Renal cortical epithelial cell (primary cell): ENCODE measurements at places on chromosomes 6 and 20.

- DNase-seq, result peak; percentile 22
These were observed 9.5 kb upstream of the PABPC1L start for GRCh38 chr20:44900231-44900854.

DNA sequence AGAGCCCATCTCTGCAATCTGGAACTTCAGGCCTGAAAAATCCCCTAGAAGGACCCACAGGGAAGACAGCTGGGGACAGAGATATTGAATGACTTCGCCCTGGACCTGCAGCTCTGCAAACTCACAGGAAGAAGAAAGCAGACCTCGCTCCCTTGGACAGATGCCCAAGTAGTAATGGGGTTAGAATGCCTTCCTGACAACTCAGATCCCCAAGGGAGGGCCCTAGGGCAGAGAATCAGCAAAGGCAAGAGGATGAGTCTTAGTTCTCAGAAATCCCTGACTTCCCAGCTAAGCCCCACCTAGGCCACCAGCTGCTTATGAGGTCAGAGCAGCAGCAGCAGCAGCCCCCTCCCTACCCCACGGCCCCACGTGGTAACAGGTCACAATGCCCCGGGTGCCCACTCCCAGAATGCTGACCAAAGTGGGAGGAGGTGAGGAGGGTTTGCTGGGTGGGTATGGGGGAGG, at the start of gene C20orf141:
C20orf141 (plus strand) TSS at position 401 of the 465 bp plus-strand sequence. CDS start 198 bp downstream, outside the sequence.
- peak; percentile 95 for DNase-seq

- peak; percentile 86 for DNase-seq
These were observed 951.1 kb upstream of the ADGRB3 start for GRCh38 chr6:67683960-67684359.

DNA sequence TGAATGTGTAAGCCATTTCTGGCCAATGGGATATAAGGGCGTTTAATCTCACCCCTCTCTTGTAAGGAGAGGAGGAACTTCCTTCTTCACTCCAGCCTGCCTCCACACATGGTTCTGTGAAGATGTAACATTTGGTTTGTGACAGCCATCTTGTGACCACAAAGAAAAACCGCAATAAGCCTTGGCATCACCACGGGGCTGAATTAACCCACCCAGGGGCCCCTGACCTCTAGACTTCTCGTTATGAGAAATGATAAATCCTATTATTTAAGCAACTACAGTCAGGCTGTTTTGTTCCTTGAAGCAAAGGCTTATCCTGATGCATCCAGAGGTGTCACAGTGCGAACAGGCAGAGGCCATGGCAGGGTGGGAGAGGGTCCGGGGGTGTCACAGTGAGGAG, 139.7 kb downstream of the CDC5L start:
- no peak for DNase-seq

DNA sequence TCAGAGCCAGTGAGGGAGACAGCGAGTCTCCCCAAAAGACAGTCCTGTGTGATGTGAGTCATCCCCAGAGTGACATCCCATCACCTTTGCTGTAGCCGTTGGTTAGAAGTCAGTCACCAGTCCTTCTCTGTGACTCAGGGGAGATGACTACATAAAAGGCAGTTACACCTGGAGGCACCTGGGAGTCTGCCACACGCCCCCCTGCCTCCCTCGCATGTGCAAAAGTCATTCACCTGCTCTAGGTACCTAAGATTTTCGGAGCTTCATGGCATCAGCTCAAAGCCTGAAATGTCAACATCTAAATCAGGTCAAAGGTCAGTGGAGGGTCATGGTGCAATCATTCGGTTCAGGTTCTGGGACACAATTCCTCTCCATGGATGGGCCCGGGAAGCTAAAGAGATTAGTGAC, 50.3 kb downstream of the PRR18 start:
- DNase-seq, result no peak

DNA sequence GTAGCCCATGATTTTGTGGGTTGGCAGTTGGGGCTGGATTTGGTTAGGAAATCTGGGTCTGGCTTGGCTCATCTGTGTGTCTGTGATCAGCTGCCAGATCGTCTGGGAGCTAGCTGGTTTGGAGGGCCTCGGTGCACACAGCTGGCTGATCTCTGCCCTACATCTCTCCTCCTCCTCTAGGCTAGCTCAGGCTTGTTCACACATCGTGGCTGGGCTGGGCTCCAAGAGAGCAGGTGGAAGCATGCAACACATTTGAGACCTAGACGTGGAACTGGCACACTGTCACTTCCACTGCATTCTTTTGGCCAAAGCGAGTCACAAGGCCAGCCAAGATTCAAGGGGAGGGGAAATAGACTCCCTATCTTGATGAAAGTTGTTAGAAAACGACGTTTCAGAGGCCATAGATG, 15.9 kb downstream of the NDUFAF5 start:
- DNase-seq, result peak; percentile 81

DNA sequence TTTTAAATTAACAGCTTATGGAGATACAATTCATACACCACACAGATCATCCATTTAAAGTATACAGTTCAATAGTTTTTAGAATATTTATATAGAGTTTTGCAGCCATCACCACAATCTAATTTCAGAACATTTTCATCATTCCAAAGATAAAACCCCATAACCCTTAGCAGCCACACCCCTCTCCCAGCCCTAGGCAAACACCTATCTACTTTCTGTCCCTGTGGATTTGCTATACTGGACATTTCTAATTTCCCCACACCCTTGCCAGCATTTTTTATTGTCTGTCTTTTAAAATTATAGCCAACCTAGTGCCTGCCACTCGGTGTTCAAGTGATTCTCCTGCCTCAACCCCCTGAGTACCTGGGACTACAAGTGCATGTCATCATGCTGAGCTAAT, 23.0 kb upstream of the AKAP7 start:
- DNase-seq, result no peak

DNA sequence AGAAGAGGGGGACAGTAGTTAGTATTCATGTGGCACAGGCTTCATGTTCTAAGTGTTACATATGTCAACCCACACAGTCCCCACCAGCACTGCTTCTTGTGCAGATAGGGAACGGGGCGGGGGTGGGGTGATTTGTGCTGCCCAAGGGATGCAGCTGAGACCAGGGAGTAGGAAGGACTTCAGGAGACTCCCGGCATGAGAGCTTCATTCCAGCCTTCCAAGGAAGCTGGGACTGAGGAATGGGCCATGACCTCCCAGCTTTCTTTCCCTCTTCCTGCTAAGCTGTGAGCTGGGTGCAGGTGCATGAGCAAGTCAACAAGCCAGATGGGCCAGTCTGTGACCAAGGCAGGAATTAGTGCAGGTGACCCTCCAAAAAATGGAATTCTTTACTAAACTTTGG, 9.2 kb downstream of the BEND3 start:
- DNase-seq, result no peak

GRCh38 chr6:33172688-33173534, 19.4 kb downstream of the COL11A2 start:
- DNase-seq, result peak; percentile 15

DNA sequence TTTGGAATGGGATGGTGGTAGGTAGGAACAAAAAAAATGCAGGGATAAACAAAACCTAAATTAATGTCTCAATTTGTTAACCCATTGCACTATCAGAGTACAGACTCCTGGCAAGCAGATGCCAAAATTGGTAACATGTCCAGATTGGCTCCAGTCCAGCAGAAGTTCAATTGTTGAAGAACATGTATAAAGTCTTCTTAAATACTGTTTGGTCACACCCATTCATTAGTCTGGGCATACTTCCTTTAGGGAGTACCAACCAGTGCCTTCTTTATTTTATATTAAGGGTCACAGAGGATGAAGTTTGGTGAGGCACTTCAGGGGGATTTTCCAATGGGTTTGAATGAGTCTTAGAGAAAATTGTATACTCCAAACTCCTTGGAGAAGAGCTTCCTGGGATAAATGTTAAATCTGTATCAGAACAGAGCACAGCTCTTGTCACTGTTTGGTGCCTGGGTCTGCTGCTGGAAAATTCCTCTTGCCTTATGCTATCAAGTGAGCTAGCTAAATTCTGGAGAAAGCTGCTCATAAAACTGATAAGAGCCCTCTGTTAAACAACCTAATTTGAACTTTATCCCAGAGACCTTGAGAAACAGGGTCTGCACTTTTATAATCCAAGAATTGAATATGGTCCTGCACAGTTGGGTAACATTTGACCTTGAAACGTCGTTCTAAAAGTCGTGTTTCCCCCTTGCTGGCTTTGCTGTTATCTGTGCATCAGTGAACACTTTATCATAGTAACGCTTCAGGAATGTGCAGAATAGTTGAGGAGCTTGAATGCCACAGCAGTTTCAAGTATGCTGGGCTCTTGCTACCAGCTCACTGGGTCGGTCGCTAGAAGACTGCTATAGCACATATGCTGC, 334.1 kb upstream of the CITED2 start:
- DNase-seq, result peak; percentile 93
